ENCODE measurements at places on chromosomes 6 and 20.
A peak's percentile ranks its signal among the peaks of the same experiment; 100 is the strongest.

DNA sequence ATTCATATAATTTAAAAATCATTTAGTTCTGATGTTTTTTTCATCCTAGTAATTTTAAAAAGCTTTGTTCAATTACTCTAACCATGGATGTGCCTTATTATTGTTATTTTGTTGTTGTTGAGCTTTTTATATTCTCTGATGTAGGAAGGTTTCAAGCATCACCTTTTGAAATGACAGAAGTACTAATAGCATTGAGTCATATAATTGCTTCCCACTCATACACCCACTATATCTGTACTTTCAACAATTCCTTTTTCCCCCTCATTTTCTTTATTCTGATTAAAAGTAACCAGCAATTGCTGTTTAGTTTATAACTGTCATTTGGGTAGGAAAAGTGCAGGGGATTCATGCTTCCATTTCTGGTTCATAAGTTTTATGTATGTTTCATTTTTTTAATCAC lies 38.6 kb downstream of the DNAH8 start:
- DNase-seq = no peak

GRCh38 chr6:139124887-139125672 lies 9.8 kb upstream of the HECA start:
- DNase-seq = no peak

DNA sequence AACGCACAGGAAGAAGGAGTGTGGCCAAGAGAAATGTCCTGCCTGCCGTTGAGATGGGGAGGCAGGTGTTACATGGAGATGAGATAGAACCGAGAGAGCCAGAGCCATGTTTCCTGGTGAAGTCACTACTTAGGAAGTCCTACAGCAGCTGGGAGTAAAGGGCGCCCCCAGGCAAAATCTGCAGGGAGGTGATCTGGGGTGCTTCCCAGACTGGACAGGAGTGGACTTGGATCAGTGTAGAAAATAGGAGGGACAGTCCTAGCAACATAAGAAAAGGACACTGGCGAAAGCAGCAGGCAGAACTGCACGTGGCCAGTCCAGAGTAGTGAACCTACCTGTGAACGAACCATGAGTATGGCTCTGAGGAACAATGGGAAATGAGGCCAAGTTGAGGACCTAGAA lies 85.3 kb downstream of the CD164 start:
- peak; percentile 73 for DNase-seq

DNA sequence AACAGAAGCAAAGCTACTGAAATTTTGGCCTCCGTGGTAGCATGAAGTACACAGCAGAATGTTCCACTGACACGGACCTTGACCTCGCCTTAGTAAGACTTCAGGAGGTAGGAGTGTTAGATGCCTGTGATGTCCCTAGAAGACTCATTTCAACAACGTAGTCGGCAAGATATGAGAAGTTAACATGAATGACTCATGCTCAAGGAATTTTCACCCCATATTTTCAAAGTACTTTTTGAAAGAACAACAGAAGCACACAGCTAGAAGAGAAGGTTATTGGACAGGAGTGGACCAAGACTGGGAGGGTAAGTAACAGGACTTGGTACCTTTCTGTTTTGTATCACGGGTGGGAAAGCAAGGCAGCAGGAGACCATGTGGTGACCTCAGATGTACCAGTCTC lies 78.0 kb downstream of the DZANK1 start:
- no peak for DNase-seq

DNA sequence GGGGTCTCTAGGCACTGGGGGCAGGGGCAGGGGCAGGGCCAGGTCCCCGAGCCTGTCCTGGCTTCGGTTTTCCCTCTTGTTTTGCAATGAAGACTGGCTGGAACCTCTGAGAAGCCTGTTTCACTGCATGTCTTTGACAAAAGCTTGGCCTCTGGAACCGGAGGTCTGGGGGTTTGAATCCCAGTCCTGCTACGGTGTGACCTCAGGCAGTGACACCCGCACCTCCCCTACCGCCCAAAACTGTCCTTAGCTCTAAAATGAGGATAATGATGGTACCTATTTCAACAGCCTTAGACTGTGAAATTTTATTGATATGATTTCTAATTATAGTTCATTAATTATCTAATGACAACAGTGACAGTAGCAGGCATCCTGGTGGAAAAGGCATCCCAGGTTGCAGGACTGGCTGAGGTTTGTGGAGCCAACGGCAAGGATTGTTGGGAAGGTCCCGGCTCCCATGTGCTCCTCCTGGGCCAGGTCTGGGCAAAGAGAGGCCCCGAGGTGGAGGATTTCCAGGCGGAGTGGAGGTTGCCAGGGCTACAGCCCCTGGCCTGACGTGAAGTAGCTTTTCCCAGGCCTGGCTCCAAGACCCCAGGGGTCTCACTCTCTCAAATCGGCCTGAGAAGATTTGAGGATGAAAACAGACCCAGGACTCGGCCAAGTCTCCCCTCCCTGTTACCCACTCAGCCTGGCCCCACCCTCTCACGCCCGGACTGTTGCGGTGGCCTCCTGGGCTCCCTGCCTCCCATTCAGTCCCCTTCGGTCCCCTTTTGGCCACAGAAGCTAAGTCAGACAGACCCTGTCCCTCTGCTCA lies 57.9 kb downstream of the SNAI1 start:
- no peak for DNase-seq

- DNase-seq = no peak
Observed at GRCh38 chr6:56572788-56573471, 69.8 kb downstream of the DST start.

GRCh38 chr6:170045981-170046667 lies 244.8 kb downstream of the DLL1 start:
- DNase-seq = no peak

- DNase-seq = peak; percentile 35
Observed at GRCh38 chr20:16808796-16809195, 60.6 kb downstream of the OTOR start.

DNA sequence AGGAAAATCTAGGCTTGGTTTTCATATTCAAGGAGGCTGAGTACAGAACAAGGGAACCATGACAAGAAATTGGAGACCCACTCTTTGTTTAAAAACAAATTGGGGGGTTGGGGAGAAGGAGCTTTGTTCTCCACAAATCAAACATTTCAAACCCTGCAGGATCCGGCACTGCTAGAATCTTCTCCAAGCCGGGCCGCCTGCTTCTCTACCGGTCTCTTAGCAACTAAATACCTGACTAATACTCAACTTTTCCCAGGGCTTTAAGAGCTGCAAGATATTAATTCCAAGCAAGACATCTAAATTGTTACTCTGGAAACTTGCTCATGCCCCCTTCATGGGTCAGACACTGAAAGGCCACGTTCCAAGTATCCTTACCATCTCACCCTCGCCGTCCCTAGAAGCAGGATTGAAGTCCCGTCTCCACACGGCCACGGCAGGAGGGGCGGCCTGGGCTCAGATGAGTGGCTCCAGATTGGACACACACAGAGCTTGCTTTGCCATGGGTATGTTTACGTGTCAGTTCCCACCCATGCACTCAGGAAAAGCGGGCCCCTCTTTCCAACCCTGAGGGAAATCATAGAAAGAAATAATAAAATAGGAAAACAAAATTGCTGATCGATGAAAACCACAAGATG lies 126.4 kb upstream of the CDH4 start:
- no peak for DNase-seq

GRCh38 chr20:24577271-24577909 lies 108.0 kb downstream of the SYNDIG1 start:
- DNase-seq = no peak

DNA sequence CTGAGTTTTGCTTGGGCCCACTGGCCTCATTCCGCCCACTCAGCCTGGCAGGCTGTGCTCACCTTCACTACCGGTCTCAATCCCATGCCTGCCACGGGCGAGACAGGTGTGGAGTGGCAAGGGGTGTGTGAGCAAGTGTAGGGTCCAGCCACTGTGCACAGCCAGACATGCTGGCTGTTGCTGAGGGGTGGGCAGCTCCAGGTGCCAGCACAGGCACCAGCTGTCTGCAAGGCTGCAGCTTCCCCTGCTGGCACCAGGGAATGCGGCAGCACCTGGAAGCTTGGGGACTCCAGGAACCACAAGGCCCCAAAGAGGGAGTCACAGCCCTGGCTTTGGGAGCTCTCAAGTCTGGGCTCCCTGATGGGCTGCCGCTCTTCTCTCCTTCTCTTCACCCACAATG lies 372.7 kb downstream of the CBLN4 start:
- no peak for DNase-seq

- DNase-seq = peak; percentile 96
Observed at GRCh38 chr6:21022343-21023107, 488.3 kb downstream of the CDKAL1 start.

DNA sequence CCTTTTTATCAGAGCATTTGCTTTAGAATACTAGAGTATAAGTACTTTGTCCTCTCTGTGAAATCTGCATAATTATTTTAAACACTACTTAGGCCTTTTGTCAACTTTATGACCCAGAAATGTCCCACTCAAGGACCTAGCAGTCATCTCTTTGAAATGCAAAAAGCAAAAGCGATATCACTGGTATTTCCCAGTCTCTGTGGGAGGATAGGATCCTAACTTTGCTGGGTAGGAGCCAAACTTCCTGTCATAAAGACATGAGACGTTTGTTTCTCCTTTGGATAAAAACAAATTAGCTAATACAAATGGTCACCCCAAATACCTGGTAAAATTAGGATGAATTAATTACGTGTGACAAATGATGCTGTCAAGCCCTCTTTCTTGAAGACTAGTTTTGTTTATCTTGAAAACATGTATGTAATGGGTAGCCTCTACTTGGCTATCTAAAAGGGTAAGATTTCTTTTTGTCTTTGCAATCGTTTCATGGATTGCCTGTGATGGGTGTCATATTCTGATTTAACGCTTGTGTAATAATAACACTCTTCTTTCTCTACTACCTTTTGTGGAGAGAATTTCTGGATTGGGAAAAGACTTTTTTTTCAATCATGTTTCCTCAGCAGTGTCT lies 36.2 kb downstream of the DCDC2 start:
- DNase-seq = no peak
